ENCODE measurements at places on chromosomes 4 and X.

DNA sequence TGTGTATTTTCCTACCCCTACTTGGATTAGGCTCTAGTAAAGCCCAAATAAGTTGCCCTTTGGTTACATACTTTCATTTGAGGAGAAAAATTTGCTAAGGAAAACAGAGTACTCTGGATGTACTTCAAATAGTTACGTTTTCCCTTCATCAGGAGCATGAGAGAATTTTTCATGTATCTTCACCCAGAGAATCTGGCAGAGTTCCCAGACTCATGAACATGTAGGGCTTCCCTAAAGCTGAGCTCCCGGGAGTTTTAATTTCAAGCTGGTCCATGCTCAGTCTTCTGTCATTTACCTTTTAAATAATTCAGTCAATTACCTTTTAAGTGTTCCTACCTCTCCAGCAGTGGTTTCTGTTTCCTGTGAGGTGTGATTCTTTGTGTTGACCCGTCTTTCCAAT lies 367.5 kb upstream of the GRID2 start:
- DNase-seq, result no peak

DNA sequence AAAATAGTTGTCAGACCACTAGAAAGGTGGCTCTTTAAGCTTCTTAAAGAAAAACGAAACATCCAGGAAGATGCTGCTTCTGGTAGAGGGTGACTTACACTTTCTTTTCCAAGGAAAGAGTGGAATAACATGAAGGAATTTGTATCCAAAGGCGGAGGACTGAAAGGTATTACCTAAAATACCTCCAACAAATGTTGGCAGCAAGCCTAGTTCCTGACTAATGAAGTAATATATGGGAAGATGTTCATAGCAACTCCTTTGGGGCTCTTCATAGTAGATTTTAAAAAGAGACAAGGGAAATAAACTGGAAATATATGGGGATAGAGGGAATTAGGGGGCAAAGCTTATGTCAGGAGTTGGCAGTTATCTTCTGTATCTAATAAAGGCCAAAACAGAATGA lies 116.2 kb downstream of the AASDH start:
- DNase-seq, result no peak

- DNase-seq, result no peak
Measured at GRCh38 chr4:57443787-57444186, 333.6 kb upstream of the IGFBP7 start.

GRCh38 chrX:110171442-110171841 lies 146.4 kb downstream of the AMMECR1 start:
- DNase-seq, result no peak

All from WERI-Rb-1 (cell line).